ENCODE measurements at places on chromosomes 11 and 22.

DNA sequence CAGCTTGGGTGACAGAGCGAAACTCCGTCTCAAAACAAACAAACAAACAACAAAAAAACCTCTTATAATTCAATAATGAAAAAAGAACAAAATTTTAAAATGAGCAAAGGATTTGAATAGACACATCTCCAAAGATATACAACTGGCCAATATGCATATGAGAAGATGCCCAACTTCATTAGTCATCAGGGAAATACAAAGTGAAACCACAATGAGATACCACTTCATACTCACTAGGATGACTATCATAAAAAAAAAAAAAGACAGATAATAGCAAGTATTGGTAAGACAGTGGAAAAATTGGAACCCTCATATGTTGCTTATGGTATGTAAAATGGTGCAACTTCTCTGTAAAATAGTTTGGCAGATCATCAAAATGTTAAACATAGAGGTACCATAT, 28.7 kb upstream of the BARX2 start:
- no peak for DNase-seq

DNA sequence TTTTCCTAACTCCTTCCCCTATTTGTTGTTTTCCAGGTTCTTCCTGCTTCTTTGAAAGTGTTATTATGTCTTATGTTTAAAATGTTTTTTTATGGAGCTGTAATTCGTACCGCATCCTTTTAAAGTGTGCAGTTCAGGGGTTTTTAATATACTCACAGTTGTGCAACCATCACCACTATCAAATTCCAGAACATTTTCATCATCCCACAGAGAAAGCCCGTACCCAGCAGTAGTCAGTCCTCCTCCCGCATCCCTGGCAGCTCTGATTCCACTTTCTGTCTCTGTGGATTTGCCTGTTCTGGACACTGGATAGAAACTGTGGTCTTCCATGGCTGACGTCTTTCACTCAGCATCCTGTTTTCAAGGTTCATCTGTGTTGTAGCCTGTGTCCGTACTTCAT, 73.7 kb downstream of the JAM3 start:
- DNase-seq: no peak

- no peak for DNase-seq
Measured at GRCh38 chr11:79237091-79237490, 203.7 kb downstream of the TENM4 start.

- DNase-seq: no peak
Measured at GRCh38 chr22:46340676-46341075, 5.2 kb downstream of the TRMU start.

GRCh38 chr22:44085743-44086270, 61.7 kb downstream of the PARVB start:
- peak; percentile 50 for DNase-seq

GRCh38 chr22:47299863-47300697, 537.6 kb downstream of the TBC1D22A start:
- no peak for DNase-seq

GRCh38 chr22:19853879-19854777, 546 bp downstream of the GNB1L start:
- DNase-seq: no peak

- no peak for DNase-seq
Measured at GRCh38 chr22:46900549-46900948, 138.1 kb downstream of the TBC1D22A start.

GRCh38 chr11:134543241-134543640, 131.2 kb upstream of the B3GAT1 start:
- DNase-seq: peak; percentile 11

DNA sequence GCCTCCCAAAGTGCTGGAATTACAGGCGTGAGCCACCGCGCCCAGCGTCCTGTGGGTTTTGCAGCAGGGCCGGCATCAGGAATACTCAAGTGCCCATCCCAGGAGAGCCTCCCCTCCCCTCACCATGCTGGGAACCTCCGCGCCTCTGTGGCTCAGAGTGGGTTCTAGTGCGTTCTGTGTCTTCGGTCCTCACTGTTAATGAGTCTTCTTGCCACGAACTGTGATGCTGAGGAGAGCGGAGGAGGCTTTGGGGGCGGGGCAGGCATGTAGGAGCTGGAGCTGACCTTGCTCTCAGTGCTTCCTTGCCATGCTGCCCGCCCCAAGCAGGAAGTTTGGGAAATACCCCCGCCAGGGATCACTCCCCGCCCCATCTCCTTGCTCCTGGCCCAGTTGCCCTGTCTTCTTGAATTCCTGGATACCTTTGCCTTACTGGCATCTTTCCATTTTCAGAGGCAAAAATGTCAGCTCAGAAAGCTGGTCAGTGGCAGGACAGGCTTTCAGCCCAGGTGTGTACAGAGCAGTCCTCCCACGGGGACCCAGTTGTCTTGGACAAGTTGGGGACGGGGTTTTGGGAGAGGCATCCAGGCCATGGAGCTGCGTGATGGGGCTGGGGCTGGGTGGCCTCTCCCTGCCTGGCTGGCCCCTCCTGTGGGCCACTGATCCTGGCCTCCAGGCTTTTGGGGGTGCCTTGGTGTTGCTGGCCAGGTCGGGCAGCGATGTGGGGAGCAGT, 5.1 kb downstream of the GRAMD4 start:
- DNase-seq: no peak

DNA sequence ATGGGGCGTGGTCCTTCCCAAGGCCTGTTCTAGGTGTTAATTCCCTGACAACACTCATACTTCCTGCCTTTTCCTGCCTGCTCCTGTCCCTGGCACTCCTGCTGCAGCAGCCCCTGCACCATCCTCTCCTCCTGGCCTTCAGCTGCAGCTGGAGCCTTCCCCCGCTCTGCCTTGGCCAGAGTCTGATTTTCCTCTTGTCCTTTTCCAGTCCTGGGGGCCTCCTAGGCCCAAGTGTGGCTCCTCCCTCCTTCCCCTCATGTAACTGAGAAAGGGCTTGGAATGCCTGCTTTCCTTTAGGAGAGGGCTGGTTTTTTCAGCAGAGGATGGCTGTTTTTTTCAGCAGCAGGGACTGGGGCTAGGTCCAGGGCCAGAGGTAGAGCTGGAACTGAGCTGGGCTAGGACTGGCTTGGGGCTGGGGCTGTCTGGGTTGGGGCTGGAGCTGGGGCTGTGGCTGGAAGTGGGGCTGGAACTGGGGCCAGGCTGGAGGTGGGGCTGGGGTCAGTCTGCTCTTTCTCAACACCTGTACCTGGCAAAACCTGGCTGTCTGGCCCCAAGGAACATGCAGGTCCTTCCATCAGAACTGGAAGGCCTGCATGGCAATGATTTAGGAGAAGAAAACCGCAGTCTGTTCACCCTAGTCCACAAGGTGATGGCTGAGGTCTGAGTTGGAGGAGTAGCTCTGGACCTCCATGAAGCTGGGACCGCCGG, 23.6 kb downstream of the ZC3H7B start:
- no peak for DNase-seq

- DNase-seq: no peak
Measured at GRCh38 chr22:25053153-25053805, 100.8 kb downstream of the KIAA1671 start.

GRCh38 chr11:35304386-35304775, 115.0 kb downstream of the SLC1A2 start:
- DNase-seq: no peak

Data from cerebellar cortex (tissue), 1 donor.